Astrocyte (in vitro differentiated cells and primary cell): ENCODE measurements at places on chromosomes 2 and 18. TPM values are rescaled to one million over a fixed set of nuclear protein-coding genes. Genes with fewer than 3 reads are reported as not detected.

The OTOS gene
- total RNA-seq = not detected in 2 replicates

The KLHL14 gene
- total RNA-seq = 0.39 and 0.43 TPM in 2 replicates

The SP140 gene
- total RNA-seq = 14.1 and 18.5 TPM in 2 replicates

The G6PC2 gene
- total RNA-seq = not detected in 2 replicates

The GAREM2 gene
- total RNA-seq = 2.2 and 4.2 TPM in 2 replicates

The MYL1 gene
- 8.7 and 11.1 TPM in 2 replicates for total RNA-seq

The SCN3A gene
- total RNA-seq = 1.4 and 2.1 TPM in 2 replicates

The FZD7 gene
- 61.5 and 65.9 TPM in 2 replicates for total RNA-seq

The ASB18 gene
- not detected in 2 replicates for total RNA-seq

DNA sequence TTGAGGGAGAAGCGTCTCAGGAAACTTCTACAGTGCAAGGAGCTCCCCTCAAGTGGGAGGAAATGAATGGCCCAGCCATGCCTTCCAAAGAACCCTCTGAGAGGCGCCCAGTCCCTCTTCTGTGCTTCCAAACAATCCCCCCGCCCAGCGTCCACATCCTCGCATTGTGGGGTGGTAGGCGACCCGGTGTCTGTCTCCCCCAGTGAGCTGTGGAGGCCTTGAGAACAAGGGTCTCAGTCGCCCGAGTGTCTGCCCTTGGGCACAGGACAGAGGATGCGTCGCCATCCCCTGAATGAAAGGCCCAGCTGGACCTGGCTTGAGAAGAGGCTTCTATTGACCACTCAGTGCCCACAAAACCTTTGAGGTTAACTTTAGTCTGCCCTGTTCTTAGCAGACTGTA is 29.7 kb downstream of the INPP5D start:
- DNase-seq = no peak

GRCh38 chr18:46559946-46560670 is 96.9 kb downstream of the LOXHD1 start:
- no peak for DNase-seq

DNA sequence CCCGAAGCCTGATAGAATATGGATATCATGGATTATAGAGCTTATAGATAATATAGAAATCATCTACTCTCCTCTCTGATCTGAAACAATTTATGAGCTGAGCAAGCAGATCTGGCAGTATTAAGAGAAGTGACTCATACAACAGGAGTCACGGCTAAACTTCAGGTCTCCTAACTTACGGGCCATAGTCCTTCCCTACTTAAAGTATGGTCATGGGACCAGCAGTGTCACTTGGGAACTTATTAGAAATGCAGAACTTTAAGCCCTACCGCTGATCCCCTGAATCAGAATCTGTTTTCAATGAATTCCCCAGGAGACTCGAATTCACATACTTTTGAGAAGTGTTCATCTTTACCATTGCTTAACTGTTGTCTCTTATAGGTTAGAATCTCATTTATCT is 195.7 kb upstream of the FANCL start:
- peak; percentile 20 for DNase-seq

DNA sequence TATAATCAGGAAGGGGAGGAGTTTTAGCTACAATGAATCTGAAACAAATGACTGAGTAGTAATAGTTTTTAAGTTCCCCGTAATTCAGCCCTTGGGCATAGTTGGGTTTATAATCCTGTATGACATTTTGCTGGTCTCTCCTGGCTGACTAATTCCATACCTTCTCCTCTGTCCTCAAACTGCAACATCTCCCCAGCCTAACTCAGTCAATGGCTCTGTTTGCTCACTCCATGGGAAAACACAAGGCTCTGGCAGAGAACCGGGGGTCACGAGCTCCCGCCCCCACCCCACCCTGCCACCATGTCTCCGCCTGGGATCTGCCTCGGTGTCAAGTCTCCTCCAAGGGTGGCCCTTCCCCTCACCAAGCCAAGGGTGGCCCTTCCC is 168.6 kb downstream of the HDAC4 start:
- no peak for DNase-seq

DNA sequence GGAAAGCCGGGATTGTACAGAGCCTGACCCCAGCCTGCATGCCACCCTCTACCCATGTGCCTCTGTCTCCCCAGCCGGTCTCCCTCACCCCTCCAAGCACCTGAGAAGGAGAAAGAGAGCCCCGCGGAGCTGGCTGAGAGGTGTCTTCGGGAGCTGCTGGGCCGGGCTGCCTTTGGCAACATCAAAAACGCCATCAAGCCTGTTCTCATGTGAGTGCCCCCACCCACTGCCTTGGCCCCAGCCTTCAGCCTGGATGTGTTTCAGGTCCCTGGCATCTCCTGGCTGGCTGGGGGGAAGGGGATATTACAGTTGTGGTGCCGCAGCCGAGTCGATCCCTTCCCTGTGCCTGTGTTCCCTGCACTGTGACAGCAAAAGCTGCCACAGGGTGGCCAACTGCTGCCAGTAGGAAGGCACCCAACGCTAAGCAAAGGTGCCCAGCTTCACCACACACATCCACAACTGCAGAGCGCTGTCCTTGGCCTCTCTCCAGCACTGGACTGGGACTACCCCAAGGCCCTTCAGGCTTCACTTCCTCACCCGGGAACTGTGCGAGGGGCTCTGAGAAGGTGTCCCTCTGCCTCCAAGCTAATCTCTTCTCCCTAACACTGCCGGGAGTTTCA is 38.4 kb downstream of the POMC start:
- DNase-seq = no peak

GRCh38 chr2:67246791-67247190 is 150.3 kb upstream of the ETAA1 start:
- no peak for DNase-seq

DNA sequence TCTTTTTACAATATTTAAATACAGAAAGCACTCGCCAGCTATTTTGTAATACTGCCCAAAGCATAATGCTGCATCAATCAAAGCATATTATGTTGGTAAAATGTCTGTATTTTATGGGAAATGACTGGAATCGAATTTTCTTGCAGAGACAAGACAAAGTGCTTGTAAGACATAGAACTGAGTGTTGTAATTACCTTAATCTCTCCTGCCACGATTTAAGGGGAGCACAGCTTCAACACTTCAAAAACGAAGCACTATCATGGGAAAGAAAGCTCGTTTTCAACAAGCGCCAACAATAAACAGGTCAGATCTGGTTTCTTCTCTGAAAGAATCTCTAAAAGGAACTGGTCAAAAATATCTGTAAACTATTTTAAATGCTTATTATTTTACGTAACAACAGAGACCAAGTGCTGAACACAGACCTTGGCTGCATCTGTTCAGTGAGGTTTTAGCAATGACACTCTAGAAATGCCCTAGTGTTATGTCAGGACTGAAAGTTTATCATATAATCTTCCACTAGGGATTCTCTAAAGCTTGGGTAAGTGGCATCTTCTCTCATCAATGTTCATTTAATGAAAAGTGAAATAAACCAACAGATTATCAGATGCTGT is 19.0 kb downstream of the RND3 start:
- DNase-seq = no peak

- peak; percentile 36 for DNase-seq
These were observed 24.6 kb downstream of the PRKRA start for GRCh38 chr2:178426388-178426787.

DNA sequence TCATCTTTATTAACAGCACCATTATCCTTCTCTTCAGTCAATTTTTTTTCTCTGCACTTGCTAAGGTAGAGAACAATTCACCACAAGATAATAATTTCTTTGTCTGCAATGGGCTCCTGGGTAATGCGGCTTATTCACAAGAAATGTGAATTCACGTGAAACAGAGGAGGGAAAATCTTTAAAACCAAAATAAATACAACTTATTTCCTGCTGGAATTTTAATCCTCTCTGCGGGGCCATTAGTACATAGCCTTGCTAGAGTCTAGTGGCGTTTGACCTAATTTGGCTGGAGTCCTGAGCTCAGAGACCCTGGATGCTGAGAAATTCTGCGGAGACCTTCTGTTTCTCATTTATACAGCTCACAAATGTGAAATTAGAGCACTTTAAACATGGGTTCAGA is 319.3 kb upstream of the MMADHC start:
- DNase-seq = no peak

GRCh38 chr2:234983011-234983726 is 31.4 kb downstream of the SH3BP4 start:
- DNase-seq = no peak

DNA sequence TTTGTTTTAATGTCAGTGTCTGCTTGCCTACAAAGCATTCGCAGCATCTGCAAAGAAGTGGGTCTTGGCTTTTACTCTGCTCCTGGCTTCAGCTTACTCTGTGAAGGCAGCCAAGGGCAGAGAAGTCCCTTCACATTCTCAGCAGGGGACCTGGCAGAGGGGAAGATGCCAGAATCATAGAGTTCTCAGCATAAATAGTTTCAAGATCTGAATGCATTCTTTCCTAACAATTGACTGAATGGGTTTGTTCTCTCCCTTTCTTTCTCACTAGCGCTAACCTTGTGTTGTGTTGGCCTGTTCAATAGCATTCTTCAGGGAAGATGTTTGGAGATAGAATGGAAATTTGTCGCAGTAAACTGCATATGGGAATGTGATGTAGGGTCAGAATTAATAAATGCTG is 106.9 kb downstream of the FARSB start:
- DNase-seq = peak; percentile 11

DNA sequence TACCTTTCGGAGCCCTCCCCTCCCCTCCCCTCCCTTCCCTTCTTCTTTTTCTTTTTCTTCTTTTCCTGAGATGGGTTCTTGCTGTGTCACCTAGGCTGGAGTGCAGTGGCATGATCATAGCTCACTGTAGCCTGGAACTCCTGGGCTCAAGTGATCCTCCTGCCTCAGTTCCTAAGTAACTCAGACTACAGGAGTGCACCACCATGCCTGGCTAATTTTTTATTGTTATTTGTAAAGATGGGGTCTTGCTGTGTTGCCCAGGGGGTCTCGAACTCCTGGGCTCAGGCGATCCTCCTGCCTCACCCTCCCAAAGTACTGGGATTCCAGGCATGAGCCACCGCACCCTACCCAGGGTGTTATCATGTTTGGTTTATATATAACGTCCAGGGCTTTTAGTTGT is 66.7 kb downstream of the ASB1 start:
- no peak for DNase-seq

GRCh38 chr2:181172676-181173075 is 192.3 kb downstream of the UBE2E3 start:
- no peak for DNase-seq

DNA sequence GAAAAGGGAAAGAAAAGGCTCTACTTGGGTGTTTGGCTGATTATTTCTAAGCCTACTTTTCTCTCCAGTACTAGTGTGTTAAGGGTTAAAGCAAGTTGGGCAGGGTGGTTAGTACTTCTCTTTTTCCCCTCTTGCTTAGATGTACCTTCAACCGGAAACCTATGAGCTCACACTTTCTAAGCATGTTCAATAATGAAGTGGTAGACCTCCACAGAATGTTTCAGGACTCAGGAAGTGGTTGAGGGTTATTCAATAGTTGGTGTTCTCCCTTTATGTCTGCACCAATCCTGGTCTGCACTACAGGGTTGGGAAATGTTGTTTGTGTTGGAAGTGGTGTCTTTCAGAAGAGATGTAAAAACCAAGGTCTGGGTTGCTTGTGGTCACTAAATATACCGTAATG is 137.1 kb downstream of the ZEB2 start:
- peak; percentile 21 for DNase-seq

GRCh38 chr2:120465012-120465700 is 119.2 kb downstream of the INHBB start:
- no peak for DNase-seq

DNA sequence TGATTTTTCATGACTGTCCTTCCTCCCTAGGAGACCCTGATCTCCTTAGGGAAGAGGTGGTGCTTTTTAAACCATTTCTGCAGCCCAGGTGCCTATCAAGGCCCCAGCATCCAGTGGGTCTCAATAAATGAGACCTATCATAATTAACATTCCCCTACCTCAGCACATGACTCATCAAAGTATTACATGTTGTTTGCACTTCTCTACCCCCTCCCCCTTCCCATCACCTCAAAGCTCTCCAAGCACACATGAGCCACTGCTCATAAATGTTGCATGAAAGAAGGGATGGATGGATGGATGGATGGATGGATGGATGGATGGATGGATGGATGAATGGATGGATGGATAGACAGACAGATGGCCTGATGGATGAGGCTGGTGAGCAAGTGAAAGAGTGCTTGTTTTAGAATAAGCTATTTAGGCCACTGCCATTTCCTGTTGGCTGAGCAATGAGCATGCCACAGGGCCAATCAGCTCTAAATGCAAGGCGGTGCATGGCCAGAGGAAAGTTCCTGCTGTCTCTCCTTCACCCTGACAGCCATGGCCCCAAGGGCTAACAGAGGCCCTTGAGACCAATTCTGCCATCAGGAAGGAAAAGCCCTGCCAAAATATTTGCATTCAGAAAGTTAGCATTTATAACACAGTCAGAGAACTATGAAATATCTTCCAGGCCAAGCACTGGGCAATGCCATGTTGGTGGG is 20.9 kb upstream of the STEAP3 start:
- DNase-seq = no peak

GRCh38 chr2:113216321-113216720 is 42.5 kb downstream of the PSD4 start:
- no peak for DNase-seq
